Body of pancreas (tissue), 4 donors: ENCODE measurements at places on chromosomes 1 and 21. TPM values are rescaled to one million over a fixed set of nuclear protein-coding genes. Genes with fewer than 3 reads are reported as not detected.
A peak's percentile ranks its signal among the peaks of the same experiment; 100 is the strongest.

ZNF683 gene
- not detected for total RNA-seq

AADACL3 gene
- total RNA-seq, result not detected

USH2A gene
- total RNA-seq, result 0.33 TPM

RXFP4 gene
- total RNA-seq, result not detected

RAB25 gene
- 66.7 TPM for total RNA-seq

HNRNPCL1 gene
- total RNA-seq, result not detected

FAM78B gene
- total RNA-seq, result 14.5 TPM

FMOD gene
- total RNA-seq, result 14.2 TPM

GRCh38 chr1:223713546-223714420 is 1.4 kb downstream of the CAPN2 start:
- DNase-seq, result no peak

DNA sequence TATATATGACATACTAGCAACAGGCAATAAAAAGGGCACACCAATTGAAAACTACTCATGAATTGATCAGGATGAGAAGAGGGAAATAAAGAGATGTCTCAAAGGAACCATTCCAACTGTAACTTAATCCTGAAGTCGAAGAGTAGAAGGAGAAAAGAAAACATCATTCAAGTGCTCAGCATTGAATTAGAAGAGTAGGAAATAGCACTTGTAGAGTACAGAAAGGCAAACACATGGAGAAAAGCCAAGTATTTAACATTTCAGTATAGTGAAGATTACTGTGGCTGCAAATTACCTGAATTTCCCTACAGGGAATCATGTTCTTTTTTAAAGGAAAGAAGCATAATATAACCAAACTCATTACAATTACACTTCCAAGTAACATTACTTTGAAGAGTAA is 205.0 kb downstream of the KCTD3 start:
- DNase-seq, result no peak

GRCh38 chr1:105838071-105838470 is 1218.4 kb upstream of the PRMT6 start:
- no peak for DNase-seq

- no peak for DNase-seq
Observed at GRCh38 chr21:38760017-38760761, 45.5 kb upstream of the ETS2 start.

DNA sequence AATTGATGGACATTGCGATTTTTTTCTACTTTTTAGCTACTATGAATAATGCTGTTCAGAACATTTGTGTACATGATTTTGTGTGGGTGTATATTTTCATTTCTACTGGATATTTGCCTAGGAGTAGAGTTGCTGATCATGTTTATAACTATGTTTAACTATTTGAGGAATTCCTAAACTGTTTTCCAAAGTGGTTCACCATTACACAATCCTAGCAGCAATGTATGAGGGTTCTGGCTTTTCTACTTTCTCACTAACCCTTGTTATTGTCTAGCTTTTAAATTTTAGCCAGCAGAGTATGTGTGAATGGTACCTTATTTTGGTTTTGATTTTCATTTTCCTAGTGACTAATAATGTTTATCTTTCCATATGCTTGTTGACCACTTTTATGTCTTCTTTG is 86.2 kb downstream of the ATG4C start:
- DNase-seq, result no peak

GRCh38 chr1:80054129-80054528 is 1047.6 kb upstream of the ADGRL4 start:
- peak; percentile 13 for DNase-seq

- no peak for DNase-seq
Observed at GRCh38 chr1:204348242-204348641, 11.5 kb downstream of the PLEKHA6 start.

DNA sequence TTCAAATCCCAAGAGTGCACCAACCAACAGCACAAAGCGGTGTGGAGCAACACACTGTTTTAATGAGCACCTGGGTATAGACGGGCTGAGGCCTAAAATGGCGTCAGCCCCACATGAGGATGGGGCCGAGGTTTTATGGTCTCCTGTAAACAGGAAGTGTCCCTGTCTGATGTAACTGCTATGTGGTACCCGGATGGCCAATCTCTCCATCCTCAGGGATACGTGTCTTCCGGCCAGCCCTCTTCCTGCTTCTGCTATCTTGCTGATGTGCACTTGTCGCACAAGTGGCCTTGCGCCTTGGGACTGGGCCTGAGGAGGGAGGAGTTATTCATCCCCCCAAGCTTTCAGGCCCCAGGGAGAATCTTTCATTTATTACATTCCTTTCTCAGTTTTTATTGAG is 73.5 kb downstream of the CNST start:
- no peak for DNase-seq

DNA sequence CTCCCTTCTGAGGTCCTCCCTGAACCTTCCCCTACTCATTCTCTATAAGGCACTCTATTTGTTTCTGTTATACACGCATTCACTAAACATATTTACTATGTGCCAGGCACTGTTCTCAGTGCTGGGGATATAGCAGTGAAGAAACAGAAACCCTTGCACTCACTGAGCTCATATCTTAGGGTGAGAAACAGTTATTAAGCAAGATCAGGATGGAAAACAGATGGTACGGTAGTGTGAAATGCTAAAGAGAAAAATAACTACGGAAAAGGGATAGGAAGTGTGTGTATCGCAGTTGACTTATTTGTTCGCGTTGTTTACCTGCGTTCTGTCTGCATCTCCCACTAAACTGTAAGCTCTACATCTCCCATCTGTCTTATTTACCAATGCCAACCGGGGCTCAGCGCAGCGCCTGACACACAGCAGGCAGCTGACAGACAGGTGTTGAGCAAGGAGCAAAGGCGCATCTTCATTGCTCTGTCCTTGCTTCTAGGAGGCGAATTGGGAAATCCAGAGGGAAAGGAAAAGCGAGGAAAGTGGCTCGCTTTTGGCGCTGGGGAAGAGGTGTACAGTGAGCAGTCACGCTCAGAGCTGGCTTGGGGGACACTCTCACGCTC is 572 bp downstream of the CYB5RL start:
- no peak for DNase-seq

DNA sequence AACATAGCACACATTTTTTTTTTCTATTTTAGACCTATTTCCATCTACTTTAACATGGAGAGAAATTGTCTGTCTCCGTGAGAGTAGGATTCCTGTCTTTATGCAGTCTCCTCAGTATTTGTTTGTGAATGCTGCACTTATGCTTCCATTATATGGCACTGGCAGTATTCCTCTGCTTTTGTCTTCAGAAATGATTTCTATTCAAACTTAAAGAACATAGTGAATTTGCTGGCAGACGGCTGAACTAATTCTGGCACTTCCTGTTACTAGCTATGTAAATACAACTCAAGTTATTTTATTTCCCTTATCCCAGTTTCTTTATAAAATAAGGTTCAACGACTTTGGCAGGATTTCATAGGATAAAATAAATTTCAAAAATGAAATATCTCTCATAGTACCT is 45.3 kb downstream of the KCTD3 start:
- no peak for DNase-seq

DNA sequence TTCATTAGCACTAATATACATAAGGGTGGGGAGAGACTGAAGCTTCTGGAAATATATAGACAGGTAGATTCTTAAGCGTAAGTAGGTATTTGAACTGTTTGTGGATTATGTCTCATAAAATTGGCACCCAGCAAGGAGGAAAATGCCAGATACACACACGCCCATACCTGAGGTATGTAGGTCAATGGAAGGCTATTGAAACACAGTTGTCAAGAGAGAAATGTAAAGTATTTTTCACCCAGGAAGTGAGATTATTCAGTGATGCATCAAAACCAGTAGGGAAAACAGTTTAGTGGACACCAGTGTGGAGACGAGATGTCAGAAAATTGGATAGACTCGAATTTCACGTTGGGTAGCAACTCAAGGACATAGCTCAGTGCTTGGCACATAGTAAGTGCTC is 4.7 kb upstream of the RSPH1 start:
- DNase-seq, result no peak

DNA sequence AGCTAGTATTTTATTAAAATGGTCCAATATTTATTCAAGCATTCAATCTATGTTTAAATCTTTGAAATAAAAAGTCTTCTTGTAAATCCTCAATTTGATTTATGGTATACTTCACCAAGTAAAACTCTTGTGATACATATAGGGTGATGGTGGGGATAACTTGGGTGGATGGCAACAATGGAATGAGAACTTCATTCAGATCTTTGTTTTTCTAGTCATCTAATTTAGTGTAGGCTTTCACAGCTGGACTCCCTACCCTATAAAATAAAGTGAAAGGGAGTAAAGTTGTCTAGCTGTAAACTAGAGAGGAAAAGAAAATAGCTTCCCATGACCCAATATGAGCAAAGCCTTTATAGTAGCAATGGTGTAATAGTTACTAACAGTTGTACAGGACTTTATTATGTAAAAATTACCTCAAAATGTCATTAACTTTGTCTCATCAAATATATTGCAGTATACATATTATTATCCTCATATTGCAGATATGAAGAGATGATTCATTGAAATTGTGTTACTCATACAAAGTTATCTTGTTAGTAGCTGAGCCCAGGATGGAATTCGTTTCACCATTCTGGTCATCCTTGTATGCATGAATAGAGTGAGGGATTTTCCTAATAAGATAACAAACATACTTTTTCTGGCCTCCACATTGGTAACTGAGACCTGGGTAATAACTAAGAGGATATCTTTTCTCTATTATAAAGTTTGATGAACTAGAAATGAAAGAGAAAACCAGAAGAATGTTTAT is 1377.7 kb upstream of the ADGRL4 start:
- DNase-seq, result no peak

DNA sequence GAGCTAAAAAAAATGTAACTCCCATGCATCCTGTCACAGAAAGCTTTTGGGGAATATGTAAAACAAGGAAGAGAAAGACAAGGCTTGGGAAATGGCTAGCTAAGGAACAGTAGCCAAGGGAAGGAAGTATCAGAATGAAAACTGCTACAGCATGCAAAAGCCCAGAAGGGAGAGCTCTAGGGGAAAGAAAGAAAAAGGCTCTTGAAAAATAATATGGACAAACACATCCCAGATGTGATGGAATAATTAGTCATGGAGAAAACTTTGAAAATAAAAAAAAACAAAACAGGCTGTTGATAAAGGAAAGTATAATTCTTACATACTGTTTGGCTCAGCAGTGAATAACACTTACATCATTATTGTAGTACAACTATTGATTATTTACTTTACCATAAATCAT is 47.9 kb upstream of the VCAM1 start:
- DNase-seq, result no peak

DNA sequence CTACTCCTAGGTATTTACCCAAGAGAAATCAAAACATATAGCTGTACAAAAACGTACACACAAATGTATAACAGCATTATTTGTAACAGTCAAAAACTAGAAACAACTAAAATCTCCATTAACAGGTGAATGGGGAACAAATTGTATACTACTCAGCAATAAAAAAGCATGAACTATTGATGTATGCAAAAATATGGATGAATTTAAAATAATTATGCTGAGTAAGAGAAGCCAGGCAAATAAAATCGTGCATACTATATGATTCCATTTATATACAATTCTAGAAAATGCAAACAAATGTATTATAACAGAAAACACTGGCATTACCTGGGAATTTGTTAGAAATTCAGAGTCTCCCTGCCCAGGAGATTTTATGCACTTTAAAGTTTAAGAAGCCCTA is 150.1 kb downstream of the GDAP2 start:
- DNase-seq, result no peak

DNA sequence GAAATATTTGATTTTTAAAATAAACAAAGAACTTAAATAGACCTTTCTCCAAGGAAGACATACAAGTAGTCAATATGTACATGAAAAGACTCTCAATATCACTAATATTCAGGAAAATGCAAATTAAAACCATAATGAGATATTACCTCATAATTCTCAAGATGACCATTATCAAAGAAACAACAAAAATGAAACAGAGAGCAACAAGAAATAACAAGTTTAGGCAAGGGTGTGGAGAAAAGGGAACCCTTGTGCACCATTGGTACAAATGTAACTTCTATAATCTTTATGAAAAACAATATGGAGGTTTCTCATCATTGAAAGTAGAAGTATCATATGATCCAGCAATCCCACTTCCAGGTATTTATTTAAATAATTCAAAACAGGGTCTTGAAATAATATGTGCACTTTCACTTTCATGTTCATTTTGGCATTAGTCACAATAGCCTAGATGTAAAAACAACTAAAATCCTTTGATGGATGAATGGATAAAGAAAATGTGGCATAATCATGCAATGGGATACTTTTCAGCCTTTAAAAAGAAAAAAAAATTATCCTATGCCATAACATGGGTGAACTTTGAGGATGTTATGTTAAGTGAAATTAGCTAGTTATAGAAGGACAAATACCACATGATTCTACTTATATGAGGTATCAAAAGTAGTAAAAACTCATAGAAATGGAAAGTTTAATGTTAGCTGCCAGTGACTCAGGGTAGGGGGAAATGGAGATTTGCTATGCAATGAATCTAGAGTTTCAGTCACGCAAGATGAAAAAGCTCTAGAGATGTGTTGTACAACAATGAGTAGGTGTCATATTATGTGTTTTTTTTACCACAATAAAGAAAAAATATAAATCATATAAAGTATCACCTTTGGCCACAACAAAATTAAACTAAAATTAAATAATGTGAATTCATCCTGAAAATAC is 114.5 kb upstream of the LYPLAL1 start:
- DNase-seq, result no peak

GRCh38 chr1:197683895-197684553 is 91.3 kb downstream of the DENND1B start:
- DNase-seq, result no peak

DNA sequence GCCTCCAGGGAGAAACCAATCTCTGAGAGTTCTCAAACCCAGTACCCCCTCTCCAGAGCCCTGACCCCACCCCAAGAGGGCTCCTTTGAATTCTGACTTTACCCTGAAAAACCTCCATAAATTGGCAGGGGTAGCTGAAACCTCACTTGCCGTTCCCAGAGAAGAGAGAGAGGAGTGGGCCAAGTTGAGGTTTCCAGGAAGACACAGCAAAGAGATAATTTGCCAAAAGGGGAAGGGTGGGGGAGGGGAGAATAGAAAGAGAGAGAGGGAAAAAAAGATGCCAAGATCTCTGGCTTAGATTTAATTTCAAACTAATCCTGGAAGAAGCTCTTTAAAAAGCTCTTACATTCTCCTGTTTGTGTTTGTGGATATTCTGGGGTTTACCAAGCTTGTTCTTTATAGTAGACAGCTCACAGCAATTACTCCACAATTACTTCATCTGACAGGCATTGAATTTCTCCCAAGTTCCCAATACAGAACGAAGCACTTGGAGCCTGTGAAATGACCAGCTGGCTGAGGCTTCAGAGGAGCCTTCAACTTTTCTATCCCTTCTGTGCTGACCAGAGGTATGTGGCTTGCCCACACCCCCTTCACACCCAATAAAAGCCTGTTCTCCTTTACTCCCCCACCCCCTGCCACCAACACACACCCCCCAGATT is 1.1 kb upstream of the GRHL3 start:
- DNase-seq, result peak; percentile 23

- DNase-seq, result no peak
Observed at GRCh38 chr1:40389322-40389803, 15.8 kb downstream of the SMAP2 start.
